Peyer's patch (tissue), 4 donors: ENCODE measurements at places on chromosomes 4 and X. TPM values are rescaled to one million over a fixed set of nuclear protein-coding genes. Genes with fewer than 3 reads are reported as not detected.

The HSPA4L gene
- total RNA-seq = 2.0 TPM

The UGT2A1 gene
- total RNA-seq = not detected

The DDIT4L gene
- not detected for total RNA-seq

The SPANXD gene
- total RNA-seq = not detected

The FGD1 gene
- total RNA-seq = 0.88 TPM

The DCX gene
- not detected for total RNA-seq

The CABS1 gene
- total RNA-seq = not detected
